ENCODE measurements at places on chromosomes 7 and 10. TPM values are rescaled to one million over a fixed set of nuclear protein-coding genes. Genes with fewer than 3 reads are reported as not detected.
A peak's percentile ranks its signal among the peaks of the same experiment; 100 is the strongest.

- peak; percentile 66 for DNase-seq
Observed at GRCh38 chr10:21020545-21020944, 123.4 kb upstream of the NEBL start.

DNA sequence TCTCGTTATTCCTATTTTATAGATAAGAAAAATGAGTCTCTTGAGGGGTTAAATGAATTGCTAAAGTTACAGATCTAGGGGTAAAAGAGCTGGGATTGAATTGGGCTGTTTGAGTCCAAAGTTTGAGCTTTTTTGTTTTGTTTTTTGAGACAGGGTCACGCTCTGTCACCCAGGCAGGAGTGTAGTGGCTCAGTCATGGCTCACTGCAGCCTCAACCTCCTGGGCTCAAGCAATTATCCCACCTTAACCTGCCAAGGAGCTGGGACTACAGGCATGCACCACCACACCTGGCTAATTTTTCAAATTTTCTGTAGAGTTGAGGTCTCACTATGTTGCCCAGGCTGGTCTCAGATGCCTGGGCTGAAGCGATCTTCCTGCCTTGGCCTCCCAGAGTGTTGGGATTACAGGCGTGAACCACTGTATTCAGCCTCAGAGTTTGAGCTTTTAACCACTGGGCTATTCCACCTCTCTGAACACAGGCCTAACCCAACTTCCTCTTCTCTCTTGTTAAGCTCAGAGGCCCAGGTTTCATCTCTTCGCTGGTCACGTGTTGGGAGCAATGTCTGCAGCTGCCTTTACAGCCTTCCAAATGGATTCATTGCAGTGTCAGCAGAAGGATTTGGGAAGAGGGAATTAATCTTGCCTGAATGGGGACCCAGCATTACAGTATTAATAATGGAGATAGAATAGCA lies 8.0 kb downstream of the SUFU start:
- DNase-seq: no peak

- no peak for DNase-seq
Observed at GRCh38 chr10:110687400-110687799, 43.3 kb downstream of the RBM20 start.

GRCh38 chr10:23870651-23871610 lies 338.0 kb upstream of the KIAA1217 start:
- no peak for DNase-seq

DNA sequence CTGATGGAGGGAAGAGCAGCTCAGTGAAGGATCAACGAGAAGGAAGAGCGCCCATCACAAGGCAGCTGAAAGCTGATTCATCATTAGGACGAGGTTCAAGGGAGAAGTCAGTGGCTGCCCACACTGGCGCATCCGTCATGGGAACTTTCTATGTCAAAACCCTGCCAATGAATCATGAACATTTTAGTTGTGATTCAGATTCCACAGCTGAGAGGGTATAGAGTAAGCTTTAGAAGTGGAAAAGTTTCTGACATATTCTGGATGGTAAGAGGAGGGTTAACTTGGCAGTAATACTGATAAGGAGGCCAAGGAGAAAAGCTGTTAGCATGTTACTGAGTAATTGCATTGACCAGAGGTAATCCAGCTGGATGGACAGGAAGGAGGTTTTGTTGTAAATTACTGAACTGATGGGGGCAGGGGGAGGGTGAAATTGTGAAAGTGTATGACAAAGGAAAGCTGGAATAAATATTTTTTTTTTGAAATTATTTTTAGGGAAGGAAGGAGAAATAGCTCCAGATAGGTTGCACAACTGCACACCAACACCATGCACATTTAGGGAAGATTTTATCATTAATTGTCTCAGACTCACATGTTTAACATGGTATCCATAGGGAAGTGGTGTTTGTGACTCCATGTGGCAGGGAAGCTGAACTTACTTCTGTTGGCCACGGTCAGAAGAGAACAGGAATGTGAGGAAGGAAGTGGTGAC lies 78.3 kb upstream of the NRP1 start:
- peak; percentile 87 for DNase-seq

The KCNIP2 gene
- not detected for total RNA-seq

The PNPLA8 gene
- total RNA-seq: 46.9 TPM

Measured in Daoy (cell line).